Fibroblast of lung (primary cell): ENCODE measurements at places on chromosomes 1 and 21.
A peak's percentile ranks its signal among the peaks of the same experiment; 100 is the strongest.

DNA sequence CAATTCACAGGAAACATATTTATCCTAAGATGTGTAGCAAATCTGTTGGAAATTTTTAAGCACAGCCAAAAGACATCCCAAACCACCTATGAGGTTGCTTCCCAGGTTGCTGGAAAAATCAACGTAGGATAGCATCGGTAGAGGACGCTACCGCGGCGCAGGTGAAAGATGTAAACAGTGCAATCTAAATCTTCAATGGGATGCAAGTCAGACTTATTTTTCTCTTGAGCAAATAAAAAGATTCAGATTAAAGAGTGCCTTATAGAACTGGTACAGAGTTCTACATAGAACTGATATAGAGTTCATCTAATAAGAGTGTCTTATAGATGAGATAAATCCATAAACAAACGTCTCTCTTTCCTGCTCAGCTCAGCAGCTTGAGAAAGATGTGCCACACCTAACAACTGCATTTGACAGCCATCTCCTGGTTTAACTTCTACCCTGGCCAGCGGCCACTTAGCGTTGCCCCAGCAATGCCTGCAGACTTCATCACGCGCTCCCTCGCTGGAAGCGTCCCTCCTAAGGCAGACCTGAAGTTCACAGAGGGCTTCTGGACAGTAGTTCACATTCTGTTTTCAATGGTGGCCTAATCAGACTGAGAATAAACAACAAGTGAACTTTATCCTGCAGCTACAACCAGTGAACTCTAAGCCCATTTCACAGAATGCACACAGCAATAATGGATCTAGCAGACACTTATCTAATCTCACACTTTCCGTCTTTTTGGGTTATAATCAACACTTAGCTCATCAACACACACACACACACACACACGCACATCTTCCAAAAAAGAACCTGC is 164.5 kb downstream of the TOMM20 start:
- H3K4me1 ChIP-seq, result peaks cover 36% of the 10 kb centered on the region
- H3K4me3 ChIP-seq, result no peak overlapping the region
- DNase-seq, result no peak

DNA sequence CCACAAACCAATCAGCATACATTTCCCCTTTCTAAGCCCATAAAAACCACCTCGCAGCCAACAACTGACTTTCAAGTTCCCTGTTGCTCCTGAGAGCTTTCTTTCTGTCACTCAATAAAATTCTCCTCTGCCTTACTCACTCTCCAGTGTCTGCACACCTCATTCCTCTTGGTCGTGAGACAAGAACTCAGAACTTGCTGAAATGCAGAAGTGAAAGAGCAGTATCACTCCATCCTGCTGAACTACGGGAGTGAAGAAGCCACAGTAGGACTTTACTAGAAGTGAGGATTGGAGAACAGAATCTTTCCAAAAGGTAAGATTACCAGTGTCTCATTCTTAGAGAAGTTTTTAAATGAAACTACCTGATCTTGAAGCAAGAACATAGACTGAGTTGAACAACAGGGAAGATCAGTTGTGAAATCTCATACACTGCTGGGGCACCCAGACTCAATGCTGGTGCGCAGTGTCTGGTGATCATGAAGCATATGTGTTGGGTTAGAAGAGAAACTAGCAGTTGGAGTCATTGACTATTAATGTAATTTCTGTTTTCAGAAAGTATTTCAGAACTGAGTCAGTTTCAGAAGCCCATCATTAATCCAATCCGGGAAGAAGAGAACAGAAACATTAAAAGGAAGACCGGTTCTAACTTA is 726.9 kb upstream of the TMPRSS15 start:
- H3K36me3 ChIP-seq, result no peaks in the 10 kb centered on the region
- no peak for DNase-seq
- no peak overlapping the region for H3K4me3 ChIP-seq
- no peaks in the 10 kb centered on the region for H3K4me1 ChIP-seq
- no peak overlapping the region for H3K27ac ChIP-seq

DNA sequence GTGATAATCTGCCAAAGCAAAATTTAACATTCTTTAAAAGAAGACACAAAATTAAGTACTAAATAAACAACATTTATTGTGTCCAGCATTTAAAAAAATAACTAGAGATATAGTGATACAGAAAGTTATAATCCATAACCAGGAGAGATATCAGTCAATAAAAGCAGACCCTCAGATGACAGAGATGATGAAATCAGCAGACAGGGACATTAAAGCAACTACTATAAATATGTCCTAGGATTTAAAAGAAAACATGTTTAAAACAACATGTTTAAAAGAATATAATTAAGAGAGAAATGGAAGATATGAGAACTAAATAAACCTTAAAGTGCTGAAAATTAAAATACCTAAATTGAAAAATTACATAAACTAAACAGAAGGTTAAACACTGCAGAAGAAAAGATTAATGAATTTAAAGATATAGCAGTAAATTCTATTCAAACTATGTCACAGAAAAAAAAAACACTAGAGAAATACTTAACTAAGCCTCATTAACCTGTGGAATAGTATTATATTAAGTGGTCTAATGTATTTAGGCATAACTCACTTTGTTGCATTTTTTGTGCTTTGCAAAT is 261.2 kb upstream of the NR5A2 start:
- H3K27me3 ChIP-seq, result no peaks in the 10 kb centered on the region
- no peak overlapping the region for H3K27ac ChIP-seq
- H3K4me1 ChIP-seq, result no peaks in the 10 kb centered on the region
- no peak overlapping the region for H3K4me3 ChIP-seq
- H3K36me3 ChIP-seq, result no peaks in the 10 kb centered on the region

DNA sequence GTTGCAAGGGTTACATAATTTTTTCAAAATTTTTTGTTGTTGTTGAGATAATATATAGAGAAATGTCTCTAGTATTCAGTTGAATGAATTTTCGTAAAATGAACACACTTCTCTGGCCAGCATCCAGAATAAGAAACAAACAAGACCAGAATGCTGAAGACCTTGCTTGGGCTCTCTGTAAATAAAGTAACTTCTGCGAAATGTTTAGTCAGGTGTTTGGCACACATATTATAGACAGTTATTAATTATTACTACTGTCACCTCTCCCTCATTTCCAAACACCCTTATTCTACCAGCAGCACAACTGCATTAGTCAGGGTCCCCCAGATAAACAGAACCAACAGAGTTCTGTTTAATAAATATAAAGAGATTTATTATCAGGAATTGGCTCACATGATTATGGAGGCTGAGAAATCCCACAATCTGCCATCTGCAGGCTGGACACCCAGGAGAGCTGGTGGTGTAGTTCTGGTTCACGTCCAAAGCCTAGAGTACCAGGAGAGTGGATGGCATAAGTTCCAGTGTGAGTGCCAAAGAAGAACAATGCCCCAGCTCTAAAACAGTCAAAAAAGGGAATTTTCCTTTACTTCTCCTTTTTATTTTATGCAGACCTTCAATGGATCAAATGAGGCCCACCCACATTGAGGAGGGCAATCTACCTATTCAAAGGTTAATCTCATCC is 44.1 kb upstream of the KCND3 start:
- H3K4me3 ChIP-seq, result no peak overlapping the region
- H3K36me3 ChIP-seq, result no peaks in the 10 kb centered on the region
- H3K4me1 ChIP-seq, result no peaks in the 10 kb centered on the region
- no peaks in the 10 kb centered on the region for H3K27me3 ChIP-seq
- DNase-seq, result no peak

DNA sequence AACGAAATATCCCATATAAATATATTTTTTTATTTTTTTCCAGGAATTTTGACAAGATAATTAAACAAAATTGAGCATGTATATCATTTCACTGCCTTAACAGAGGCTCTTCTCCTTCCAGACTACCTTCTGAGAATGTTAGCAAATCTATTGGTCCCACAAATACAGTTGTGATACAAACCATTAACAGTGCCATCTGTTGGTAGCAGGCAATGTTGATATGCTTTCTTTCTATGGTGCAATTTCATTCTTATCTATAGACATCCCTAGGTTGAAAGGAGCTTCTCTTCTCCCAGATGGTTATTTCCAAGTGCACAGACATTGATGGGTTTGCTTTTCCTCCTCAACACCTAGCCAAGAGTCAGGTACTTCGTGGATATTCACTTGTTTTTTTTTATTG is 303.6 kb downstream of the USH2A start:
- no peaks in the 10 kb centered on the region for H3K27me3 ChIP-seq
- H3K4me3 ChIP-seq, result no peak overlapping the region
- H3K27ac ChIP-seq, result no peak overlapping the region
- no peaks in the 10 kb centered on the region for H3K4me1 ChIP-seq
- H3K36me3 ChIP-seq, result no peaks in the 10 kb centered on the region
- DNase-seq, result peak; percentile 54

- H3K4me1 ChIP-seq, result no peaks in the 10 kb centered on the region
- no peak for DNase-seq
- no peaks in the 10 kb centered on the region for H3K27me3 ChIP-seq
- H3K36me3 ChIP-seq, result no peaks in the 10 kb centered on the region
- no peak overlapping the region for H3K27ac ChIP-seq
Measured at GRCh38 chr1:208691012-208691411, 446.8 kb upstream of the PLXNA2 start.

- no peak overlapping the region for H3K4me3 ChIP-seq
- DNase-seq, result no peak
- H3K27ac ChIP-seq, result no peak overlapping the region
- H3K4me1 ChIP-seq, result peaks cover 9% of the 10 kb centered on the region
- H3K27me3 ChIP-seq, result no peaks in the 10 kb centered on the region
- H3K36me3 ChIP-seq, result peaks cover 3% of the 10 kb centered on the region
Measured at GRCh38 chr21:43766734-43767497, 9.2 kb downstream of the CSTB start.
